Activated naive CD8-positive, alpha-beta T cell treated with anti-CD3 and anti-CD28 coated beads, Interleukin-2, amount 50 U/mL, for 16 hours (primary cell): ENCODE measurements at places on chromosomes 11 and 22.

- DNase-seq: no peak
Observed at GRCh38 chr11:134282121-134283045, 6.2 kb downstream of the GLB1L3 start.

- no peak for DNase-seq
Observed at GRCh38 chr11:57240007-57240406, 3.0 kb upstream of the APLNR start.

DNA sequence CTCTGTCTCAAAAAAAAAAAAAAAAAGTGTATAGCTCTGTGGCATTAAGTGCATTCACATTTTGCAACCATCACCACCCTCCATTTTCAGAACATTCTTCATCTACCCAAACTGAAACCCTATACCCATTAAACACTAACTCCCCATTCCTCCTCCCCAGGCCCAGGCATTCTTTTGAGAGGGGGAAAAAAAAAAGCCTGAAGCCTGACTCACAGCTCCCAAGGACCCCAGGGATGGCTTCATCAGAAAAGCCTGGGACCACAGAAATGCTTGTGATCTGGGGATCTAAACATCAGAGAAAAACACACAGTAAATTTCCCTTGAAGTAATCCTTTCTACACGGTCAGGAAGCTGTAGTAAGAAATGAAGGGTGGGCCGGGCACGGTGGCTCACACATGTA lies 10.7 kb upstream of the GTSE1 start:
- DNase-seq: no peak

- no peak for DNase-seq
Observed at GRCh38 chr11:17161515-17161914, 46.3 kb downstream of the PIK3C2A start.

GRCh38 chr11:133893381-133893780 lies 48.1 kb upstream of the SPATA19 start:
- DNase-seq: no peak

DNA sequence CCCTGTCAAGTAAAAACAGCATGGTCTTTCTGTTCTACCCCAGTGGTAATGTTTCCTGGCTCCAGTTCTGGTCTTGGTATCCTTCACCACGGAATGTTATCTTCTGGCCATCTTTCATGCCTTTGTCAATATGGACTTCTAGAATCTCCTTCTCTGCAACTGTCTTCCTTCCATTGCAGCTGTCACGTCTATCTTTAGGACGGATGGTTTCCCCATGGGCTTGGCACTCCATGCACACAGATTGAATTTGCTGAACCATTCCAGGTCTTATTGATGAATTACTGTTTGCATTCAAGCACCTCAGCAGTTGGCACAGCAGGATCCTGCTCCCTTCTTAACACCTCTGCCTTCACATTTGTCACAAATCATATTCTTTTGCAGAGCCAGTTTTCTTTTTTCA lies 44.9 kb upstream of the SLC25A18 start:
- no peak for DNase-seq

DNA sequence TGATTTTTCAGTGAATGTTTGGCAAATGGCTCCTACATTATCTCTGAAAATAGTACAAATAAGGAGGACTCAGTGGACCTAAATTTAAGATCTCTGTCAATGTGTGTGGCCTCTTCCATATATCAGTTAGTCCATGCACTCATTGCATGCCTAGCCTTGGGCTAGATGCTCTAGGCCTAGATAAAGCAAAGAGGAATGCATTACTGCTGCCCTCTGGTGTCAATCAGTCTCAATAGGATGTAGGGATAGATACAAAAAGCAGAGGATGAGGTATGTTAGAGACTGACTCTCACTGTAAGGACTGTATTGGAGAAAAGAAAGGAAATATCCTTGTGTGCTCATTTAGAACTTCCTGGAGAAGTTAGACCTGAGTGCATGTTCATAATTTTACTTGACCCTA lies 42.0 kb downstream of the MS4A2 start:
- DNase-seq: no peak

DNA sequence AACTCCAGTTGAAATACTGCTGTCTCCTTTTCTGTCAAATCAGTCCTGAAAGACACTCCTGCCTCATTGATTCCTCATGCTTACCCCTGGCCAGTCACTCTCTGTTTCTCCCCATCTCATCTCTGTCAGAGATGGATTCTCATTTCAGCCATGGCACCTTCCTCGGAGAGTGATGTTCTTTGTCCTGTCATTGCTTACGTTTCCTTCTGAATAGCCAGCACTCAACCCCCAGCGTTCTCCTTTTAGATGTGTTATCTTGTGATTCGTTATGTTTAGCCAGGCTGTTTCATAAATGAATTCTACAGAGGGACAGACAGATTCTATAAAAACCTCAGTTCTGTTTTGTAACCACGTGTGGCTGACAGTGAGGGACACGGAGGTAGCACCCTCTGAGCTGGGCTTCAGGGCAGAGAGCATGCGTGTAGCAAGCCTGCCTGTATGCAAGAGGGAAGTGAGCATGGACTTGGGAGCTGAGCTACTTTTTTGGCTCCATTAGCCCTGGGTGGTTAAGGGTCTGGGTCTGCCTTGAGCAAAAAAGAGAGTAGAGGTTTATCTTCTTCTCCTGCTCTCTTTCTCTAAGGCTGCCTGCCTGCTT lies 354.6 kb downstream of the DDX10 start:
- no peak for DNase-seq

- no peak for DNase-seq
Observed at GRCh38 chr11:105741488-105742020, 131.7 kb downstream of the GRIA4 start.

GRCh38 chr11:113048820-113049768 lies 87.9 kb downstream of the NCAM1 start:
- DNase-seq: no peak

DNA sequence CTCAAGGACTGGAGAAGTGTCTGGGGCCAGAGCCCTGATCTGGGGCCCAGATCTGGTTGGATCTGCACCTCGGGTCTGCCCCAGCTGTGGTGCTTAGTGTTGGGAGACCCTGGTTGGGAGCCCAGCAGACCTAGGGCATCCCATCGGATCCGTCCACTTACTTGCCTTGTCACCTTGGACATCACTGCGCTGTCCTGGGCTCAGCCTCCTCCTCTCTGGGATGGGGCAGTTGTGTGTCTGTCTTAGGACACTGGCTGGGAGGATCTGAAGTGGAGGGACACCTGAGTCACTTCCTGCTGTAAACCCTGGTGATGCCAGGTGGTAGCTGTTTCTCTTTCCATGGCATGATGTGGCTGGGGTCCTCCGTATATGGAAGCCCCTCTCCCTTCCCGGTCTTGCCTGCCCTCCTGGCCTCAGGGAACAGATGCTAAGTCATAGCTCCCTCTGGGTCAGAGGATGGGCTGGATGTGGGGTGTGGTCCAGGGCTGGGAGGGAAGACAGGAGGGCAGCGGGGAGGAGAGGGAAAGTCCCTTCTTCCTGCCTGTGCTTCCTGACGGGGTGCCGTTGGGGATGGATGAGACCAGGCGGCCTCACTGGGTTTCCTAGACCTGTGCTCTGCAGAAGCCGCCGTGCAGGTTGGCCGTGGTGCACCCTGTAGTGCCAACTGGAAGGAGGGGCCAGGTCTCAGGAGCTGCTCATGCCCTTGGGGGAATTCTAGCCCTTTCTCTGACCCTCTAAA lies 12.1 kb upstream of the OMP start:
- DNase-seq: no peak

DNA sequence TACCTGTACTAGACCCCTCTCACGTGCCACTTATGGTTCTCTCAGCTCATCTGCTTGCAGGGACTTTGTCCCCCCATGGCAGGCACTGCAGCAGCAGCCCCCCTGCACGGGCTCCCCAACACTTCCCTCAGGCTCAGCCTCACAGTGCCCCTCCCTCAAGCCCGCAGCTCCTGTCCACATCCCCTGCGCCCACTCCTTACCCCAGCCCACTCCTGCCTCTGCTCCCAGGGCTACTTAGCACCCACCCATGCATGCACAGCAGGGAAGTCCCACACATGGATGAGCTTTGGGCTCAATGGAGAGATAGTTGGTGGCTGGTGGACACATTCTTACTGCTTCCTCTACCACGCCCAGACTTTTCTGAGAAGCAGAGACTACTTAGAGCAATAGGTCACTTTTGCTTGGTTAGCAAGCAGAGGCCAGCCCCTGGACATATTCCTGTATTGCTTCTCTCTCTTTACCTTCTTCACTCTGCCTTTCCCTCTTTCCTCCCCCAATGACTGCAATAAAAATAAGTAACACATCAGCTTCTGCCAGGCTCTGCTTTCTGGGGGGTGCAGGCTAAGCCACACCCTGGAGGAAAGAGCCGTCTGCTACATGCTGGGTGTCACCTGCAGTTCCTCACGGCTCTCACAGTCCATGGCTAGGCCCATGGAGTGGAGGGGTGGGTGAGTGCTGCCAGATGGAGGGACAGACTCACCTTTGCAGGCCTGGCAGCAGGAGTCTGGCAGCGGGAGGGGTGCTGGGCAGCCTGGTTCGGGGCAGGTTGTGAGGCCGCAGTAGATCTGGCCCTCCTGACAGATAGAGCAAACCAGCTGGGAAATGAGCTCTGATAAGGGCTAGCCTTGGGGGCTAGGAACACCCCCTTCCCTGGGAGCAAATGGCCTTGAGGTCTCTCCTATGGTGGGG lies 23.4 kb downstream of the CHRDL2 start:
- no peak for DNase-seq

- DNase-seq: no peak
Observed at GRCh38 chr11:114679505-114679904, 1.2 kb downstream of the NXPE2 start.

DNA sequence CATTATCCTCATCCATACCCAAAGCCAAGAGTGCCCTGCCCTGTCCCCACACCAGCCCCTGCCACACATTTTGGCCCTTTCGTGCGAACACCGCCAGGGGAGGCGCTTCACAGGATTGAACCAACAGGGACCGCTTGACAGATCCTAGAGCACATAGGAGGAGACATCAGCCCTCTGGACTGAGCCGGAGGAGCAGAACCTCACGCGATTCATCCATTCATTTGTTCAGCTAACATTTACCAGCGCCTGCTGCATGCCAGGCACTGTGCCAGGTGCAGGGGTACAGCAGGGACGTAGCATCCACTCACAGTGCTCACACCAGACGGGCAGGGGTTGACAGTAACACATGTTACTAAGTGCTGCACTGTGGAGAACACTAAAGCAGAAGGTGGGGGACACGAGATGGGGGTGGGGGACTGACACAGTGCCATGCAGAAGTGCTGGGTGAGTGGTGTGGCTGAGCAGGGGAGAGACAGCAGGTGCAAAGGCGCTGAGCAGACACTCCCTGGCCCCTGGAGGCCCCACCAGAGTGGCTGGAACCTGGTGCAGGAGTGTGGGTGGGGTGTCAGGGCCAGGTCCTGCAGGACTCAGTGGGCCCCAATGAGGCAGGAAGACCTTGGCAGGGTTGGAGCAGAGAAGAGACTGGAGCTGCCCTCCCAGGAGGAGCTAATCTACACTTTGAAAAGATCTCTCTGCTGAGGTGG lies 3.4 kb downstream of the GNAZ start:
- DNase-seq: no peak

DNA sequence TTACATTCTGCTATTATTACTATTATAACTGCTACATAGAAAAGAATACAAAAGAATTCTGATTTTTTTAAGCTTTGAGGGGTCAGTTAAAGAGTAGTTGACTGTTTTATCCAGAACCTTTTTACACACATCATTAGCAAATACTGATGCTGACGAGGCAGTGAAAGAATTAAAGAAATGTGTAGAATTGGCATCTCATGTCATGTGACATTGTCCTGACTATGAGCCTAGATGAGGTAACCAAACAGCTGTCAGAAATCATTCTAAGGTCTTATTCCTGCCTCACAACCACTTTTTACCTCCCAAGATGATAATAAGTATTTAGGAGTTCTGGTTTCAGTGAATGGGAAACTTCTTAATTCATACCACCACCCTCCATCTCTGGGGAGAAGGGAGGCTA lies 121.0 kb downstream of the SLC1A2 start:
- no peak for DNase-seq

DNA sequence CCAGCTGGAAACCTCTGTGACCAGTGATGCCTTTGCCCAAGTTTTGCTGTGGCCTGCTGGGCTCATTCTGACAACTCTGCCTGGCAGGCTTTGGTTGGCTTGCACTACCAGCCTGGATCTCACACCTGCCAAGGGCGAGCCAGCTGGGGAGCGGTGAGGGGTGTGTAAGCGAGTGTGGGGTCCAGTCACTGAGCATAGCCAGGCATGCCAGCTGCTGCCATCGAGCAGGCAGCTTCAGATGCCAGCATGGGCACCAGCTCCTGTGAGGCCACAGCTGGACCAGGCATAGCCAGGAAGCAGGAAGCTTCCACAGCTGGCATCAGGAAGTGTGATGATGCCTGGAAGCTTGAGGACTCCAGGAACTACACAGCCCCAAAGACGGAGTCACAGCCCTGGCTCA lies 1674.6 kb downstream of the LRRC4C start:
- no peak for DNase-seq

DNA sequence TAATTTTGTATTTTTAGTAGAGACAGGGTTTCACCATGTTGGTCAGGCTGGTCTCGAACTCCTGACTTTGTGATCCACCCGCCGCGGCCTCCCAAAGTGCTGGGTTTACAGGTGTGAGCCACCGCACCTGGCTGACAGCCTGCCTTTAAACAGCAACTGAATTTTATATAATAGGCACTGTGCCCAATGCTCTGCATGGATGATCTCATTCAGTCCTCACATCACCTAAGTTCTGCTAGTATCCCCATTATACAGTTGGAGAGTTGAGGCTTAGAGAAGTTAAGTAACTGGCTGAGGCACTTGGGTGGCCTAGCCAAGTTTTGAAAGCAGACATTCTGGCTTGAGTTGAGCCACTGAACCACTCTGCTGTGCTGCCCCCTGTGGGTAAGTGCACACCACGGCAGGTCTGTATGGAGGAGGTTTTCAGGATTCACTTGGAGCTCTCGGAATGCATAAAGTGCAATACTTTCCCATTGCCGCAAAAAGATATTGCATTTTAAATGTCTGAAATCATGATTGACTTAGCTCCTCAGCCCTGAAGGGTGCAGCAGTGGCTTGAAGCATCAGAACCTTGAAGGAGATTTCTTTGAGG lies 112.4 kb downstream of the LDLRAD3 start:
- DNase-seq: no peak

DNA sequence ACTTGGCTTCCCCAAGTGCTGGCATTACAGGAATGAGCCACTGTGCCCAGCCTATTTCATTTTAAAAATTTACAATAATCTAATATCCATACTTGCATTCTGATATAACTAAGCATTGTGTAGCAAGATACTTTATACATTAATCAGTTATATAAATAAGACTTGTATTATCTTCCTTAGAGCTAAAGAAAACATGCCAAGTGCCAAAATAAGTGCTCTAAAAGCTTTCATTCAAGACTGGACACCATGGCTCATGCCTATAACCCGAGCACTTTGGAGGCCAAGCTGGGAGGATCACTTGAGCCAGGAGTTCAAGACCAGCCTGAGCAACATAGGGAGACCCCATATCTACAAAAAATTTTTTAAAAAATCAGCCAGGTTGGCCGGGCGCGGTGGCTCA lies 78.3 kb upstream of the CHRM4 start:
- no peak for DNase-seq

GRCh38 chr11:33325451-33325850 lies 68.3 kb downstream of the HIPK3 start:
- no peak for DNase-seq

GRCh38 chr22:49259839-49260615 lies 567.6 kb downstream of the BRD1 start:
- DNase-seq: no peak
